Large intestine (tissue), 12 donors: ENCODE measurements at places on chromosomes 2 and 18.

DNA sequence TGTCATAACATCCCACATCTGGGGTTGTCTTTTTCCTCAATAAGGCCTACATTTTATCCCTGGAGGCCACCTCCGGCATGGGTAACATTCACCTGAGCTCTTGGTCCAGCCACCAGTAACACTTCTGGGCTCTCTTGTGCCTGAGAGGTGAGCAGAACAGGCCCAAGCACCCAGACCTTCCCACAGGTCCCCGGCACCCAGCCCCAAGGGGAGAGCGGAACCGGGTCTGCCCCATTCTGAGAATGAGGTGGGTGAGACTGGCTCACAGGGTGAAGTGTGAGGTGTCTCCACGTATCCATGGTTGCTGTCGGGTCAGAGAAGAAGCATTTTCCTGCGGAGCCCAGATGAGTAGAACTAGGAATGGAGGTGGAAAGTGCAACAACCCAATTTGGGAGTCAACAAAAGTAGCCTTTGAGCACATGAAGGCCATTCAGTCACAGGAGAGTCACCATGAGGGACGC lies 496.7 kb upstream of the MYT1L start:
- no peak for DNase-seq

- DNase-seq: no peak
Observed at GRCh38 chr2:128433911-128434550, 115.4 kb upstream of the HS6ST1 start.

DNA sequence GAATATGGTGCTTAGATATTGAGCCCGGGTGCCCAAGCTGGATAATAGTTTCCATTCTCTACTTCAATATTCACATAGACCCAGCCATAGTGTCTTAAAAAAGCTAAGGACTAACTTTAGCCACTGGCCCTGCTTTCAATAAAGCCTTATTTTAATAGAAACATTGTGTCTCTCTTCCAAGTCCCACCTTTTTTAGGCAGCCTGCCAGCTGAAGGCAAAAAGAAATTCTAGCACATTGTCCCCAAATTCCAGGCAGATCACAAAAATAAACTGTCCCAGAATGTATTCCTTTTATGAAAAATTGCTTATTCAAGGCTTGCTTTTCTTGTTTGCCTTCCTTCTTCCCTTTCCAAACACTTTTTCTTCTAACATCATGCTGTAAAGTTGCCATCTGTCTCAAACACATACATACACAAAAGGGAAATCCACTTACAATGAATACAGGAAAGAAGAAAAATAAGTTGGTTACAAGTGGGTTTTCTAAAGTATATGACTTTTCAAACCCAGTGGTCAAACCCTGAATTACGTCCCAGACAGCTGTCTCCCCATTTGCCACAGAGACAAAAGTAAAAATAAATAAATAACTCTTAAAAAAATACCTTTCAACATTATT lies 778.5 kb downstream of the BCL11A start:
- DNase-seq: no peak

GRCh38 chr2:15547115-15547876 lies 13.8 kb downstream of the NBAS start:
- DNase-seq: no peak

GRCh38 chr18:61900504-61901281 lies 7.9 kb upstream of the RNF152 start:
- no peak for DNase-seq

- DNase-seq: no peak
Observed at GRCh38 chr2:95344656-95345055, 47.5 kb downstream of the KCNIP3 start.

DNA sequence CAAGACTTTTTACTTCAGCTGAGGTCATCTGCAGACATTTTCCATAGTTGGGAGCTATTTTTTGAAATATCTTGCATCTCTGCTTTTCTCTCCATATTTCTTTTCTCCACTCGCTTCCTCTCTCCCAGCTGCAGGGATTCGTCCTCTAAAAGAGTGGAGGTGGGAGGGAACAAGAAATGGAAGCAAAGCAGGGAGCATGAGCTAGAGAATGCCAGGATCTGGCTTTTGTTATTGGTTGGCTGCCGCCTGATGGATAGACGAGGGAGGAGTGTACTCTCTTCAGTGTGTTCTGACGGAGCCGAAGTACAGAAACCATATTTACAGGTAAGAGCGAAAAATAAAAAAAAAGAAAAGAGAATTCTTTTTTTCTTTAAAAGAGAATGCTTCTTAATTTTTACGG lies at the start of gene CSRNP3:
TSS of gene CSRNP3 (plus strand) at position 282 of the 400 bp plus-strand sequence. CDS start 125,368 bp downstream, outside the sequence.
- peak; percentile 80 for DNase-seq

DNA sequence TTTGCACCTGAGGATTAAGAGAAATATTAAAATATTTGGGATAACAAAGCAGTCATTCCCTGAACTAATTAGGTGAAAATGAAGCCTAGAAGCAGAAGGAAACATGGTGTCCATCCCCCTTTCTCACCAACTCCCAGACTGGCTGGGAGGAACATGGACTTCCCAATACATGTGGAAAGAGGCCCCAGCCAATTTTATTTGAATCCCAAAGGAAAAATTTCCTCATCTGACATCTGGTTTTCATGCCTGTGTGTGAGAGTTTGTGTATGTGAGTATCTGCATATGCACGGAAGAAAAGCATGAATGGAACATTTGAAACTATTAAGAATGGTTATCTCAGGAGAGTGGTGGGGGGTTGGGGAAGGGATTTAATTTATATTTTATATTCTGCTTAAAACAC lies 84.3 kb downstream of the COPS8 start:
- DNase-seq: no peak
